Sigmoid colon (tissue), 7 donors: ENCODE measurements at places on chromosomes 4 and X. TPM values are rescaled to one million over a fixed set of nuclear protein-coding genes. Genes with fewer than 3 reads are reported as not detected.

GRCh38 chrX:81925812-81926211 lies 723.9 kb downstream of the SH3BGRL start:
- no peak for DNase-seq

- DNase-seq, result no peak
Observed at GRCh38 chrX:18360867-18361266, 6.4 kb upstream of the SCML2 start.

DNA sequence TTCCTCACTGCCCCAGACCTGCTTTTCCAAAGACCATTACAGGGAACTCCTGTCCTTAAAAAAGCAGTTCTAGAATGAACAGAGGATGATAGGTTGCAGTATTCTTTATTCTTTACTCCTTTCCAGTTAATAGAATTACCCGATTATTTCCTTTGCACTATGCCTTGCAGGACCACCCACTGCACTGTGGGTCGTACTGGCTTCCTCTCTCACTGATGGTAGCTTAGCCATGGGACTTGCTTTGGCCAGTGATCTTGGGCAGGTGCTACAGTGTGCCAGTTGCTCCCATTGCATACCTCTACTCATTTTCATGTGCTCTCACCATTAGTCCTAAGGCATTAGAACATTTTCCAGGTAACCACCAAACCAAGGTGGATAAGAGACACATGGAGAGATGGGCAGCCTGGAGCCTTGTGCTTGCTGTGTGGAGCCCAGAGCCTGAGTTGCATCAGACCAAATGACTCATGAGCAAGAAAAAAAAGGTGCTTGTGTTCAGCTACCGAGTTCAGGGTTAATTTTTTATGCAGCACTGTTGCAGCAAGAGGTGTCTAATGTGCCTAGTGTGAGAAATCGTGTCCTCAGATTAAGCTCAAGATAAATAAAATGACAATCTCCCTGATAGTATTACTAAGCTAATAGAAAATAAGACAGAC lies 7.6 kb upstream of the UNC5C start:
- no peak for DNase-seq

The CD40LG gene
- not detected for total RNA-seq

DNA sequence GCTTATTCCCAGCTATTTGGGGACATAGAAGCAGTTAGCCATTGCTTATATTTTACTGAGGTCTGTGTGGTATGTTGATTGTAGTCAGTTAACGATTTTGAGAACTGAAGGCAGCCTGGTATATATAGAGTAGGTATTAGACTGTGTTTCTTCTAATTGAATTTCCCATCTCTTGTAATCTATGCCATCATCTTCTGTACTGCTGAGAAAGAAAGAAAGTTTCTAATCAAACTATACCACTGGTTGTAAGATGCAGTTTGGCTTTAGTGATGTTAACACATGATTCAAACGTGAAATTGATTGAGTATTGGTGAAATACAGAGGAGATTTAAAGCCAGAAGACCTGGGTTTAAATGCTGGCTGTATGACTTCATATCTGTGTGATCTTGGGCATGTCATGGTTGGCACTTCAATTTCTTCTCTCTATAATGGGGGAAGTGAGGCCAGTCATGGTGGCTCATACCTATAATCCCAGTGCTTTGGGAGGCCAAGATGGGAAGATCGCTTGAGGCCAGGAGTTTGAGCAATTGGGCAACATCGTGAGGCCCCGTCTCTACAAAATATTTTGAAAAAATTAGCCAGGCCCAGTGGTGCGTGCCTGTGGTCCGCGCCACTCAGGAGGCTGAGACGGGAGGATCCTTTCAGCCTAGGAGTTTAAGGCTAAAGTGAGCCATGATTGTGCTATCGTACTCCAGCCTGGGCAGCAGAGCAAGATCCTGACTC lies 11.6 kb downstream of the HTT start:
- DNase-seq, result no peak

The GEMIN8 gene
- total RNA-seq, result 28.5 TPM

The SPATA18 gene
- 1.8 TPM for total RNA-seq

GRCh38 chr4:56303921-56304320 lies 83.4 kb downstream of the AASDH start:
- DNase-seq, result no peak

The PNPLA4 gene
- total RNA-seq, result 13.0 TPM

The FREM3 gene
- not detected for total RNA-seq

DNA sequence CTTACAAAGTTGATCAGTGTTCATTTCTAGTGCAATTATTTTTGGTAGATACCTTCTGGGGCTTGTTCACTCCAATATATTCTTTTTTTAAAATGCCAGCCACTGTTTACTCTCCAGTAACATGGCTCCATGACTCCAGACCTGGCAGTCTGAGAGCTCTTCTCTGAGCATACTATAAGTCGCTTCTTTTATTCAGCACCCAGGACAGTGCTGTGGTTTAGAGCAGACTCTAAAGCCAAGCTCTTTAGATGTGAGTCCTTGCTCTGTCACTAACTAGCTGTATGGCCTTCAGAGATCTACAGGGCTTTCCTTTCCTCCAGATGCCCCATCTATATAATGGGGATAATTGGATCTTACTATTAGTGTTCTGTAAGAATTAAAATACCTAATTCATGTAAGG lies 200.2 kb upstream of the FAM241A start:
- DNase-seq, result no peak

DNA sequence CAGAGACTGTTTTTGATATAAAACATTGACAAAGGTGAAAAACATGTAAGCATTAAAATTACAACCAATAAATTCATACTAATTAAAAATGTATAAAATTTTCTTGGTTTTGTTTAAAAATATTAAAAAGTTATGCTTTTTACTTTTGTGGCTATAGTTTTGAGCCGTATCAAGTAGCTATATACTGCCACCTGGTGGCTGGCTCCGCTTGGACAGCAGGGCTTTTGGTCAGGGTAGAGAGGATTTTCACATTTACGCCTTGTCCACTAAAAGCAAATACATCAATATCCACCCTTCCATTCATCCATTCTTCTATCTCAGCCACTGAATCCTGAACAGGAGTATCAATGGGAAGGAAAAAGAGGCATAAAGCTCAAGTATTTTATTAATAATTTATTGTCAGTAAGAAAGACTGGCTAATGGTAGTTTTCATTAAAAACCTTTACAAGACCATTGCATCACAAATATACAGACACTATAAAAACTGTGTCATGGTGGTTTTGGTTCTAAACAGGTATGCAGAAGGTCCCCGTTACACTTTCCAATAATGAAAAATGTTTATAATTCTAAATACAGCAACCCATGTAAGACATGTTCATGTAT lies 32.1 kb upstream of the MTNR1A start:
- peak; percentile 83 for DNase-seq

GRCh38 chr4:38160487-38161207 lies 200.4 kb downstream of the PTTG2 start:
- peak; percentile 72 for DNase-seq

DNA sequence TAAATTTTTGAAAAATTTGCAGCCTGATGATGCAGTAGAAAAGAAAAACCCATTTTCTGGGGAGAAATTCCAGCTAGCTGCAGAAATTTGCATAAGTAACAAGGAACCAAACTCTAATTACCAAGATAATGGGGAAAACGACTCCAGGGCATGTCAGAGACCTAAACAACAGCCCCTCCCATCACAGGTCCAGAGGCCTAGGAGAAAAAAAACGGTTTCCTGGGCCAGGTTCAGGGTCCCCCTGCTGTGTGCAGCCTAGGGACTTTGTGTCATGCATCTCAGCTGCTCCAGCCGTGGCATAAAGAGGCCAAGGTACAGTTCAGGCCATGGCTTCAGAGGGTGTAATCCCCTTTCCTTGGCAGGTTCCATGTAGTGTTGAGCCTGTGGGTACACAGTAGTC lies 733.7 kb upstream of the CT83 start:
- DNase-seq, result no peak

The SLC4A4 gene
- 4.8 TPM for total RNA-seq

DNA sequence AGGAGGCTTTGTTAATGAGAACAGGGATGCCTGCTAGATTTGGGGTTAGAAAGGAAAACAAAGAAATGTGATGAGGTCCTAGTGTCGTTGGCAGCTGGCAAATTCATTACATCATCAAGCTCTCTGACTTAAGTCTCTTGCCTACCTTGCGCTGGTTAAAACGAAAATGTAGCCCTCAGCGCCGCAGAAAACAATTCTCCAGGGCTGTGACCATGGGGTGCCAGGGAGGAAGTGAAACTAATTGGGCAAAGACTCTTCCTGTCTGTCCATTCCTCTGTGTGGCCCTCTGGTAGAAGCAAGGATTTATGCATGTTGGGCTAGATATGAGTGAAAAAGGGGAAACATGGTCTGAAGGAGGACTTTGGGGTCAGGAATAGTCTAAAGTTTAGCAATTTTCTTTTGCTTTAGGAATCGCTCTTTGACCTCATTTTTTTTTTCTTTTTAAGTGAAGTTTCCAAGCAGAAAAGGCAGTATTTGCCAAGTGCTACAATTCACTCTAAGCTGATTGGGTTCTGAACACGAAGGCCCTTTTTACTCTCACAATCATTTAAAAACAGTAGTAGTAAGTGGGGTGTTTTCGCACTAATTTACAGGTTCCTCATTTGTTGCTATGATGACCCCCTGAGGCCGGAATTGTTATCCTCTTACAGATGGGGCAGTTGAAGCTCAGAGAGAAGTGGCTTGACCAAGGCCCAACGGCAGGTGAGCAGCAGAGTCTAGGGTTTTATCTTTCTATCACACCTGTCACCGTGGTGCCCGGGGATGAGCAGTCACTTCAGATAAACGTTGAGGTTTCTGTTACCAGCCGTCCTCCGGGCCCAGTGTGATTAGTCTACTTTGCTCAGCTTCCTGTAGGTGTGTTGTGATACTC lies 27.3 kb upstream of the CHRNA9 start:
- DNase-seq, result peak; percentile 52

The STARD8 gene
- total RNA-seq, result 10.7 TPM

The KCNIP4 gene
- total RNA-seq, result 28.5 TPM

The INTS6L gene
- total RNA-seq, result 10.5 TPM

GRCh38 chrX:134444681-134445080 lies 15.3 kb upstream of the HPRT1 start:
- DNase-seq, result no peak

The RHOH gene
- 1.4 TPM for total RNA-seq

- DNase-seq, result no peak
Observed at GRCh38 chr4:30860978-30861377, 140.8 kb downstream of the PCDH7 start.

DNA sequence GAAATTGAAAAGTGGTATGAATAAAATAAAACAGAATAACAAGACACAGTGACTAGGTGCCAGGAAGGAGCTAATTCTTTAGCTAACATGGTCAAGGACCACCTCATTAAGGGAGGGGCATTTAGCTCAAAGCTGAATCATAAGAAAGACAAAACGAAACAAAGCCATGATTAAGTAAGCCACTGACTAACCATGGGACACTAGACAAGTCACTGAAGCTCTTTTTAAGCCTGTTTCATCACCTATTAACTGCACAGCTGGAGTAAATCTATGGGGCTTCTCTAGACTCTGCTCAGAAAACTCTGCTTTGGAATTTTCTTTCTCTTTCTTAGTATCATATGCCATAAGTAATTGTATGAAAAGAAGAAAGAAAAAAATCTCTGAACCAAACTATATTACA lies 49.8 kb upstream of the C1QTNF7 start:
- no peak for DNase-seq

The ADH1A gene
- not detected for total RNA-seq

DNA sequence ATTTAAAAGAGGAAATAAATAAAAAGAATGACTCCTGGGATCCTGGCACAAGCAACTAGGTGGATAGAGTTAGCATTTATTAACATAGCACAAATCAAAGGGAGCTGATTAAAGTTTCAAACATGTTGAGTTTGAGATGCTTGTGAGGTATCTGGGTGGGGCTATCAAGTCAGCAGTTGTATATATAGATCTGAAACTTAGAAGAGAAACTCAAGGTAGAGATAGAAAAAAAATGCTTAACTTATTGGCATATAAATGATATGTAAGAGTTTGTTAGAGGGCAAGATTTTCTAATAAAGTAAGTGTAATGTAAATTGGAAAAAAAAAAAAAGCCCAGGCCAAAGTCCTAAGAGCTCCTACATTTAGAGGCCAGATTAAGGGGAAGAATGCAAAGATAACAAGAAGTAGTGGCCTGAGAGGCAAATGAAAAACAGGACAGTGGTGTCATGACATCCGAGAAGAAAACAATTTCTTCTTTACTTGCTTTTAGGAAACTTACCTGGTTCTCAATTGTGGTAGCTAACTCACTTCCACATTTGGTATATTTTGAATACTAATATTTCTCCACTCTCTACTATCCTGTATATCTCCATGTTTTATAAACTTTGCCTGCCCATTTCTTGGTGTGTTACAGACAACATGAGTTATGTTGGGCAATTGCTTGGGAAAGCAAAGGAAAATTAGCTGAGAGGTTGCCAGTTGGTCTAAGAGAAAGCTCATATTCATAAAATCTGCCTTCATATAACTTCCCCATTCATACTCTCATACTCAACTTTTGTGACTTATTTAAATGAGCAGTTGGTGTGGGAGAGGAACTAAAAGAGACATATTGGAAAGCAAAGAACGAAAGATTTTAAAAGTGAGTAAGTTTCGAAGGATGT lies 169.2 kb downstream of the PARM1 start:
- no peak for DNase-seq

The ATP6AP1 gene
- 23.5 TPM for total RNA-seq

The TSPAN7 gene
- total RNA-seq, result 15.6 TPM

- no peak for DNase-seq
Observed at GRCh38 chr4:141009931-141010330, 123.3 kb downstream of the RNF150 start.

GRCh38 chrX:68375803-68376202 lies 57.5 kb downstream of the OPHN1 start:
- DNase-seq, result no peak

DNA sequence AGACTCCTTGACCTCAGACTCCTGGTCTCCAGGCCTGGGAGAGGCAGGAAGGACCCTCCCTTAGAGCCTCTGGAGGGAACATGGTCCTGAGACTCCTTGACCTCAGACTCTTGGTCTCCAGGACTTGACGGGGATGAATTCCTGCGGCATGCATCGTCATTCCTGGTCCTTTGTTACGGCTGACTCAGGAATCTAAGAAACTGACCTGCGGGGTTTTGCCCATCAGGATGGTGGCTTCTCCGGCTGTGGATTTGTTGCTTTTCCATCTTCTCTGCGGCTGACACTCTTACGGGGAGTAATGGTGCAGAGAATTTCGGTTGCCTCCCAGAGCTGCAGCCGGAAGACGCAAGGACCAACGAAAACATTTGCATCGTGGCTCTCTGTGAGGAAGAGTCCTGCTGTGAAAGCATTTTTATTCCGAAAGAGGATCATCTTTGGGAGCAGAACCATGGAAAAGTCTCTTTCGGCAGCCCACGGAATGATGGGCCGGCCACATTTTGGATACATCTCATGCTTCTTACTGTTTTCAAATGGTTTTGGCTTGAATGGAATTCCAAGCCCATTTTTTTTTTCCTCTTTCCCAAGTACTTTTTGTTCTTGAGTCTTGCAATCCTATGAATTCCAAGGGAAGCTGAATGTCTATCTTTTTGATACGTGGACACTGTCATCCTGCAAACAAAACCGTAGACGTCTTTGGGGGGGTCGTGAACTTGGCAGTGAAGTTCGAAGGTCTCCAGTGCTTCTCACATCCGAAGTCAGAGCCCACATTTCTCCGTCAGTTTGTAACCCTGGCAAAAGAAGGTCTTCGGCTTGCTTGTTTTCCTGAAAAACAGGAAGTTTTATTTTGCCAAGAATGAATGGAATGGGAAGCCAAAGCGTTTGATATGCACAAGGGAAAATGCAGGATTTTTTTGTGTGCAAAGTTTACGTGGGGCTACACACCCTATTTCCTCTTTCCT lies 36.5 kb downstream of the SHOX start:
- DNase-seq, result peak; percentile 14

GRCh38 chr4:147480891-147481576 lies at the start of gene EDNRA:
Gene EDNRA (plus strand): TSS chr4:147481097. CDS start chr4:147485682, 4,585 bp downstream.
- no peak for DNase-seq

The TEX13D gene
- not detected for total RNA-seq

GRCh38 chr4:159016593-159017024 lies 86.3 kb upstream of the RAPGEF2 start:
- DNase-seq, result no peak

The XK gene
- total RNA-seq, result 14.1 TPM
